T-helper 9 cell (primary cell): ENCODE measurements at places on chromosomes 7 and 10.

DNA sequence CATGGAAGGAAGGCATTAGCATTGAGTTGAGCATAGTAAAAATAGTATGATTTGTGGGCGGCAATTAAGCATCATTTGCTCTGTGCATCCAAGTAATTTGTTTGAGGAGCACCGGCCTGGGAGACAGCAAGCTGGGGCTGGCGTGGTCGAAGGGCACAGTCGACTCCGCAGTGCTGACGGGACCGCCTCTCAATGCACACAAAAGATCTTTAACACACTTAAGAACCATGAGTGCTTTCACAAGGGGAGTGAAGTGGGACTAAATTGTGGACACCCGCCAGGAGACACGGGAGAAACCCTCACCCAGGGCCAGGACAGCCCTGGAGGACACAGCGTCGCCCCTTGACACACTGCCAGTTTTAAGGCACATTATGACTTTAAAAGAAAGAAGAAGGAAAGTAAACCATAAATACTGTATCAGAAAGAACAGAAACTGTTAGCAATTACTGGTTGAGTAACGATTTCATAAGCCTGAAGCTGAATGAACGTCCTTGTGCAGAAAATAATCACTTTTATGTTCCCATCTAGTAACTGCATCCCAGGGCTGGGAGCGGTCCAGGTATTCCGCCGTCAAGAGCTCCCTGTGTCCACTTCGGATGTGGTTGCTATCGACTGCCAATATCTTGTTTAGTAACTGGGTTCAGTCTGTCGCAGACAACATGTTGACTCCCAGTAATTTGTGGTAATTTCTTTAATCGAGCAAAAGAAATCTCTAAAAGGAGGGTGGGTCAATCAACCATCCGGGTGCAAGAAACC, 102.1 kb downstream of the EBF3 start:
- no peak for DNase-seq

GRCh38 chr10:114811862-114812261, 9.7 kb upstream of the FHIP2A start:
- DNase-seq = no peak

DNA sequence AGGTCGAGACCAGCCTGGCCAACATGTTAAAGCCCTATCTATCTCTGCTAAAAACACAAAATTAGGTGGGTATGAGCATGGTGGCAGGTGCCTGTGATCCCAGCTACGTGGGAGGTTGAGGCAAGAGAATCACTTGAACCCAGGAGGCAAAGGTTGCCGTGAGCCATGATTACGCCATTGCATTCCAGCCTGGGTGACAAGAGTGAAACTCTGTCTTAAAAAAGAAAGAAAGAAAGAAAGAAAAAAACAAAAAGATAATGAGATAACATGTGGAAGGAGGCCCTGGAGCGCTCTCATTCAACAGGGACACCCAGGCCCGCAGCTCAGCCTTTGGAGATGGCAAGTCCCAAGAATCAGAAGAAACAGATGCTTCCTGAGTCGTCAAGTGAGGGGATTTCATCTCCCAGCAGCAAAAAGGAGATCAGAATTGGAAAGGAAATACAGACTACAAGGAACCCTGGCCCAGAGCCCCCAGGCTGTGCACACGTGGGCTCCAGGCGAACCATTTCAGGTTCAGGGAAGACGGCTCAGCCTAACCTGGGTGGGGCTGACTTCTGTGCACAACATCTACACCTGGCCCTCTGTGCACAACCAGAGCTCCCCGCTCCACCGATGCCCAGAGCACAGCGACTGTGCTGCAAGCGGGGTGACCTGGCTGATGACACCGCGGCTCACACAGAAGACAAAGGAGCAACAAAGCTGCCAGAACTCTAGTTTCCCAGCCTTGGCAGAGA, 33.3 kb downstream of the GNA12 start:
- DNase-seq = no peak

- no peak for DNase-seq
Observed at GRCh38 chr10:103835096-103836050, 20.0 kb downstream of the SH3PXD2A start.

- no peak for DNase-seq
Observed at GRCh38 chr10:89458291-89458690, 43.9 kb downstream of the IFIT5 start.

- no peak for DNase-seq
Observed at GRCh38 chr7:142194201-142194600, 63.7 kb downstream of the PRSS58 start.

GRCh38 chr10:129030996-129031843, 435.8 kb upstream of the MGMT start:
- peak; percentile 12 for DNase-seq

DNA sequence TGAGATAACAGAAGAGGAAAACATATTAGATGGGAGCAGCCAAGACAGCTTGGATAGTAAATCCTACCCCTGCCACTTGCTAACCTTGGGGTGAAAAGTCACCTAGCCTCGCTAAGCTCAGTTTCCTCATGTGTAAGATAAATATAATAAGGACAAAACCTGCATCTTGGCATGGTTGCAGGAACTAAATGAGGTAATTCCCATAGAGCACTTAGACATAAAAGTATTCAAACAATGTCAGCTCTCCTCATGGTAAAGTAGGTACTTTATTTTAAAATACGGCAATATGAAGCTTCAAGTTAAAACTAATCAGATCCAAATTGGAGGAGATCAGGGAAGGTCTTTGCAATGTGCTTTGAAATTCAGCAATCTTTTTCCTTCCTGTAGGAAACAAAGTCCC, 113.1 kb downstream of the USP6NL start:
- DNase-seq = no peak

DNA sequence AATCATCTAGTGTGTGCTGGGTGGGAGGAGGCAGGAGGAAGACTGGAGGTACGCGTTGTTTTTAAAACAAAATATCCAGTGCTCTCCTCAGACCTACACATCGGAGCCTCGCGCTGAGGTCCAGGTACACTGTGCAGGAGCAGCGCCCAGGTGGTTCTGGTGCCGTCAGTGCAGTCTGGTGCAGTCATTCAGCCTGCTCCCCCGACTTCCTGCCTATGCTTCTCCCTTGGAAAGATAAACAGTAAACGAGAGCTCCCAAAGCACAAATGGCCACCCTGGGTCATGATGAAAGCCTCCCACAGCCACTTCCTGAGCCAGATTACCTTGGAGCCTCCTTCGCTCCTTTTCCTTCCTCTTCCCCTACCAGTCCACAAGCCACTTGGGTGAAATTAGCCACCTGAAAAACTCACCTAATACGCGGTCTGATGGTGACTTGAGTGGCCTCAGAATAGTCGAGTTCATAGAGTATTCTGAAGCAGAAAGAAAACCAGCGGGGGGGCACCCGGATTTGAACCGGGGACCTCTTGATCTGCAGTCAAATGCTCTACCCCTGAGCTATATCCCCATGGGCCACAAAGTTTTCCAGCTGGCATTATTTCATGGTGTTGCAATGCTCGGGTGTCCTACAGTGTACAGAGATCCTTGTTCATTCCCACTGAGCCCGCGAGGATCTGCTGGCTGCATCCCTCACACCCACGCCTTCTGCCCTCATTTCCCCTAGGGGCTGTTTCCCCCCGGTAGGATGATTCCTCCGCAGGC, 82.5 kb downstream of the ZNF467 start:
- DNase-seq = no peak

DNA sequence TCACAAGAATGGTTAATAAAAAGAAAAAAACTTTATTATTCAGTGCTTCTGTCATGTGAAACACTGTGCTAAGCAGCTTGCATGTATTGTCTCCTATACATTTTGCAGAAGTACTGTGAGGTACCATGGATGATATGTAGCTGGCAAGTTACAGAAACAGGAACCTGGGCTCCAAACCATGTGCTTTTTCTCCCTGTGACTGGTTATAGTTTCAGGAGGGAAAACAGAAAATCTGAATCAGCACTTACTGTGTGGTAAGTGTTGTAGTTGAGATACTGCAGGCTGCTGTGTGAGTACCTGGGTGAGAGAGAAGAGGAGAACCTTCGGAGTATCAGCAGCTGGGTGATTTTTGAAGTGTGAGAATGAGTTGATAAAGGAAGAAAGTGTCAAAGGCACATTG, 285.0 kb downstream of the SUGCT start:
- DNase-seq = no peak

DNA sequence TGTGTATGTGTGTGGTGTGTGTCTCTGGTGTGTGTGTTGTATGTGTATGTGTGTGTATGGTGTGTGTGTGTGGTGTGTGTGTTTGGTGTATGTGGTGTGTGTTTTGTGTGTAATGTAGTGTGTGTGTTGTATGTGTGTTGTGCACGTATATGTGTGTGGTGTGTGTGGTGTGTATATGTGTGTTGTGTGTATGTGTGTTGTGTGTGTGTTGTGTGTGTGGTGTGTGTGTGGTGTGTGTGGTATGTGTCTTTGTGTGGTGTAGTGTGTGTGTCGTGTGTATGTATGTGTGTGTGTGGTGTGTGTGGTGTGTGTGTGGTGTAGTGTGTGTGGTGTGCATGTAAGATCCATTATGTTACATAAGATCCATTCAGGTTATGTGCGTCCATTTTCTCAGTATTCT, 21.9 kb upstream of the VIPR2 start:
- DNase-seq = no peak

GRCh38 chr7:8200717-8201116, 61.2 kb downstream of the ICA1 start:
- no peak for DNase-seq

DNA sequence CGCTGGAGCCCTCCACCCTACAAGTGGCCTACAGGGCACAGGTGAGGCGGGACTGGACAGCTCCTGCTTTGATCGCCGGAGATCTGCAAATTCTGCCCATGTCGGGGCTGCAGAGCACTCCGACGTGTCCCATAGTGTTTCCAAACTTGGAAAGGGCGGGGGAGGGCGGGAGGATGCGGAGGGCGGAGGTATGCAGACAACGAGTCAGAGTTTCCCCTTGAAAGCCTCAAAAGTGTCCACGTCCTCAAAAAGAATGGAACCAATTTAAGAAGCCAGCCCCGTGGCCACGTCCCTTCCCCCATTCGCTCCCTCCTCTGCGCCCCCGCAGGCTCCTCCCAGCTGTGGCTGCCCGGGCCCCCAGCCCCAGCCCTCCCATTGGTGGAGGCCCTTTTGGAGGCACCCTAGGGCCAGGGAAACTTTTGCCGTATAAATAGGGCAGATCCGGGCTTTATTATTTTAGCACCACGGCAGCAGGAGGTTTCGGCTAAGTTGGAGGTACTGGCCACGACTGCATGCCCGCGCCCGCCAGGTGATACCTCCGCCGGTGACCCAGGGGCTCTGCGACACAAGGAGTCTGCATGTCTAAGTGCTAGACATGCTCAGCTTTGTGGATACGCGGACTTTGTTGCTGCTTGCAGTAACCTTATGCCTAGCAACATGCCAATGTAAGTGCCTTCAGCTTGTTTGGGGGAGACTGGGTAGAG, at the start of gene COL1A2:
Gene COL1A2 (plus strand): TSS at position 459 of the 704 bp plus-strand sequence. CDS start 137 bp downstream, at position 596.
- DNase-seq = peak; percentile 3

- no peak for DNase-seq
Observed at GRCh38 chr10:49189422-49189821, 1.2 kb upstream of the TMEM273 start.

DNA sequence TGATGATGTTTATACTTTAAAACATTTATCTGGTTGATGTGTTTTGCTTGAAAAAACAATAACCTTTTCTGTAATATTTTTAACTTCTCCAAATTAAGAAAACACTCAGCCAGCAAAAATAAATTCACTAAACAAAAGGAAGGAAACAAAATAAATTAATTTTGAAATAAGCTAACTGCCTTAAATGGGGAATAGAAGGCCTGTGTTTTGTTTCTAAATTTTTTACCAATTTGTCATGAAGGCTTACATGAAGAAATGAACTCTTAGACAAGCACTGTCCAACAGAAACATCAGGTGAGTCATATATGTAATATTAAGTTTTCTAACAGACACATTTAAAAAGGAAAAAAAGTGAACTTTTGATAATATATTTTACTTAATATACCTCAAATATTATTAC, 68.5 kb downstream of the LRRN3 start:
- no peak for DNase-seq

DNA sequence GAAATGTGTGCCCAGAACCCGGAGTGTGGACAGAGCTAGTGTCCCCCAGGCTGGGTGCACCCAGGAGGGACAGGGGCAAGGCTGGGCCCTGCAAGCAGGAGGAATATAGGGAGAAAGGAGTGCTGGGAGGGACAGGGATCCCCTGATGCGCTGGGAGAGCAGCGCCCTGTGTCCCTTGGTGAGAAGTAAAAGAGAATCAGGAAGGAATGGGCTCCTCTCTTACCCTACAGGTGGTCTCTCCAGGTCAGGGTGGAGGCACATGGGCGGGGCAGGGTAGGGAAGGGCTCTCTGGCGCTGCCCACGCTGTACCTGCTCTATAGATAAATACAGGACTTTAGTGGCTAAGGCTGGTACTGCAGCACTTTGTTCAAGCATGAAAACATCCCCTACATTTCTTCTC, 753.8 kb downstream of the GRID1 start:
- no peak for DNase-seq

- no peak for DNase-seq
Observed at GRCh38 chr7:74398426-74398825, 55.3 kb upstream of the GTF2IRD1 start.

DNA sequence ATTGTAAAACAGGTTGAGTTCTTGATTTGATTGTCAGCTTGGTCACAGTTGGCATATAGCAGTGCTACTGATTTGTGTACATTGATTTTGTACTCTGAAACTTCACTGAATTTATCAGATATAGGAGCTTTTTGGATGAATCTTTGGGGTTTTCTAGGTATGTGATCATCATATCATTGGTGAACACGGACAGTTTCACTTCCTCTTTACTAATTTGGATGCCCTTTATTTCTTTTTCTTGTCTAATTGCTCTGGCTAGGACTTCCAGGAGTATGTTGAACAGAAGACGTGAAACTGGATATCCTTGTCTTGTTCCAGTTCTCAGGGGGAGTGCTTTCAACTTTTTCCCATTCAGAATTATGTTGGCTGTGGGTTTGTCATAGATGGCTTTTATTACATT, 86.9 kb downstream of the EXOC4 start:
- DNase-seq = no peak

DNA sequence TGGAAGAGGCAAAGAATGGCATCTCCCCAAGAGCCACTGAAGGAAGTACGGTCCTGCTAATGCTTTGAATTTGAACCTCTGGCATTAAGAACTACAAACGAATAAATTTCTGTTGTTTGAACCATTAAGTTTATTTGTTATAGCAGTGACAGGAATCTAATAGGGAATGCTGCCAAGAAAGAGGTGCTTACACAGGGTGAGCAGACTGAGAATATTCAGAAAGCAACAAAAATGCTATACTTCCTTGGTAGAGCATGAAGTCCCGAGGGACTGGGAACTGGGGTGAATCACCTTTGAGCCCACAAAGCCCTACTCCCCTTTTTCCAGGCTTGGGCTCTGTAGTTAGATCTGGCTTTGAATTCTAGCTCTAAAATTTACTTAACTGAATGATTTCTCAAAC, 45.0 kb downstream of the PANK1 start:
- DNase-seq = no peak

GRCh38 chr10:12243864-12244620, 48.1 kb downstream of the CDC123 start:
- DNase-seq = no peak
